ENCODE measurements at places on chromosomes 6 and 20. TPM values are rescaled to one million over a fixed set of nuclear protein-coding genes. Genes with fewer than 3 reads are reported as not detected.

DNA sequence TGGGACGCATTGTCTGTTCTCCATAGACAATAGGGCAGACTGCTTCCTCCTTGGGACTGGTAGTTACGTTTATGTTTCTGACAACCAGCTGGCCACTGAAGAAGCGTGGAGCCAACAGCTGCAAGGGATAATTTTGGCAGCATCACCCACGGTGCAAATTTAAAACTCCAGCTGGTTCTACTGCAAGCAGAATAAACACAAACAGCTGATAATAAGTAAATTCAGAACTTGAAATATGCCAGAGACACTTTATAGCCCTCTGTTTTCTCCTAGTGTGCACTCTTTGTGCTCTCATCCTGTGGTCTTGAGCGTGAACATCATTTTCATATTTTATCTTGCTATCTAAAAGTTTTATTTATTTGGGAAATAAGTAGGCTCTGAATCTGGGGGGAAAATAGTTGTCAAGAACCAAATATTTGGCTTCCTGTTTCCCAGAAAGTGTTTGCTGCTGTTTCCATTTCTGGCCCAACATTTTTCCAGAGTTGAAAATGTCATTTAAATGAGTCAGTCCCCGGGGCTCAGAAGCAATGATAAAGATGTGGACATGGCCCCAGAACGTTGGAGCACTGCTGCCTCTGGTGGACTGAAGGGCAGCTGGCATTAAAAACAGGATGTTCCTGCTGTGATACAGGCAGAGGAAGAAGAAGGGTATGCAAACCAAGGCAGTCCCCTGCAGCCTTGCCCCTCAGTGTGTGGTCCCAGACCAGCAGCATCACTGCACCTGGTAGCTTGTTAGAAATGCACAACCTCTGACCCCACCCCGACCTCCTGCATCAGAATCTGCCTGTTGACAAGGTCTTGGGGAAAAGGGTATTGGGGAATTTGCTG is 12.5 kb upstream of the THBD start:
- peaks cover 3% of the 10 kb centered on the region for H3K4me1 ChIP-seq
- no peak overlapping the region for H3K27ac ChIP-seq
- H3K27me3 ChIP-seq: no peaks in the 10 kb centered on the region

- DNase-seq: no peak
- peaks cover 19% of the 10 kb centered on the region for H3K36me3 ChIP-seq
- no peak overlapping the region for H3K27ac ChIP-seq
- no peaks in the 10 kb centered on the region for H3K4me1 ChIP-seq
These were observed 97.4 kb downstream of the PDSS2 start for GRCh38 chr6:107361753-107362604.

GRCh38 chr6:157144859-157145568 is 178.3 kb downstream of the TMEM242 start:
- peaks cover 4% of the 10 kb centered on the region for H3K4me1 ChIP-seq
- H3K27me3 ChIP-seq: no peaks in the 10 kb centered on the region
- H3K27ac ChIP-seq: no peak overlapping the region
- no peak overlapping the region for H3K4me3 ChIP-seq

- no peak overlapping the region for H3K27ac ChIP-seq
- H3K27me3 ChIP-seq: no peaks in the 10 kb centered on the region
- no peaks in the 10 kb centered on the region for H3K36me3 ChIP-seq
- no peak overlapping the region for H3K4me3 ChIP-seq
- DNase-seq: no peak
These were observed 64.9 kb upstream of the TAB2 start for GRCh38 chr6:149252622-149253021.

DNA sequence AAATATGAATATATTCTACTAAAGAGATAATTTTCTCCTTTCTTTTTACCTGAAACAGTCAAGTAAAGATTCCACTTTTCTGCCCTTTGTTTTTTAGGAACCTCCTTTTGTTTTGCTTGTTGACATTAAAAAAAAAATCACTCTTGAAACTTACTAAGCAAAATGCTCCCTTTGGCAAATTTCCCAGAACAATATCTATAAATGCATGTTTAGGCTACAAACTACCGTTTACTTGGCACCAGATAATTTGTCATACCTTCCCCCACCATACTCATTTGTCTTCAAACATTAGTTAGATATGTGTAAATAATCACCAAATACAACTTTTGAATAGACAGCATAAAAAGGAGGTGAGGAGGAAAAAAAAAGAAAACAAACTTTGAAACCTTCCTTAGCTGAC is 604.7 kb downstream of the RFPL4B start:
- H3K27me3 ChIP-seq: no peaks in the 10 kb centered on the region
- no peak for DNase-seq
- H3K4me3 ChIP-seq: no peak overlapping the region
- no peaks in the 10 kb centered on the region for H3K4me1 ChIP-seq

GRCh38 chr20:834151-834746 is 734 bp downstream of the FAM110A start:
- no peaks in the 10 kb centered on the region for H3K36me3 ChIP-seq
- peaks cover 4% of the 10 kb centered on the region for H3K27me3 ChIP-seq
- H3K4me3 ChIP-seq: peak overlapping the region; percentile 72
- DNase-seq: no peak
- no peaks in the 10 kb centered on the region for H3K4me1 ChIP-seq
- H3K27ac ChIP-seq: no peak overlapping the region

DNA sequence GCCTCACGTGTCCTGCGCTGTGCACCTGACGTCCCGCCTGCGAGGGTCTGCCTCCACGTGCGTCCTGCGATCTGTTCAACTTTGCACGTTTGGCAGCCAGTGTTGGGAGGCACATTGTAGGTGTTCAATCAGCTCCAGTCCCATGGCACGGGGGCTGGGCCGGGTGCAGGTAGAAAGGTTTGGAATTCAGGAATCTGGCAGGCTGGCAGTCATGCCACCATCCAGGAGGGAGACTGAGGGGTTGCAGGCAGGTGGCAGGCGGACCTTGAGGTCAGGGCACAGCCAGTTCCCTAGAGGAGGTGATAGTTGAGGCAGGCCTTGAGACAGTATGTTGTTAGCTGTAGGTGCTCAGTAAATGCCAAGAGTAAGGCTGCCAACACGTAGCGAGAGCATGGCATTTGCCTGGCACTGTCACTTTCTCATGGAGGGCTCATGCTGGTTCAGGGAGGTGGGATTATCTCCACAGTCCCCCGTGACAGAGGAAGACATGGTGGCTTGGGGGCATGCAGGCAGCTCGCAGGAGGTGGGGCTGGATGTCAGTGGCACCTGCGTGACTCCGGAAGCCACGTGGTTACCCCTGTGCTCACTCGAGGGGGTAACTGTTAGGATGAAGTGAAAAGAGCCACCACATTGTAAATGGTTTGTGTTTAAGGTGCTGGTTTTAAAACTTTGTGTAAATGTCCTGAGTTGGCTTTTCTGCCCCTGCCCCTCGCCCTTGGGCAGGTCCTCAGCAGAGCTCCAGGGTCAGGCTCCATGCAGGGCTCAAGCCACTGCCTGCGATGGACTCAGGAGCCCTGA is 111.8 kb upstream of the FRMD1 start:
- H3K27ac ChIP-seq: no peak overlapping the region
- DNase-seq: peak; percentile 17
- no peaks in the 10 kb centered on the region for H3K4me1 ChIP-seq
- H3K4me3 ChIP-seq: no peak overlapping the region

- H3K4me1 ChIP-seq: no peaks in the 10 kb centered on the region
- H3K27ac ChIP-seq: no peak overlapping the region
- no peak overlapping the region for H3K4me3 ChIP-seq
- DNase-seq: no peak
- H3K36me3 ChIP-seq: no peaks in the 10 kb centered on the region
These were observed 7.4 kb downstream of the TINAG start for GRCh38 chr6:54315656-54316055.

DNA sequence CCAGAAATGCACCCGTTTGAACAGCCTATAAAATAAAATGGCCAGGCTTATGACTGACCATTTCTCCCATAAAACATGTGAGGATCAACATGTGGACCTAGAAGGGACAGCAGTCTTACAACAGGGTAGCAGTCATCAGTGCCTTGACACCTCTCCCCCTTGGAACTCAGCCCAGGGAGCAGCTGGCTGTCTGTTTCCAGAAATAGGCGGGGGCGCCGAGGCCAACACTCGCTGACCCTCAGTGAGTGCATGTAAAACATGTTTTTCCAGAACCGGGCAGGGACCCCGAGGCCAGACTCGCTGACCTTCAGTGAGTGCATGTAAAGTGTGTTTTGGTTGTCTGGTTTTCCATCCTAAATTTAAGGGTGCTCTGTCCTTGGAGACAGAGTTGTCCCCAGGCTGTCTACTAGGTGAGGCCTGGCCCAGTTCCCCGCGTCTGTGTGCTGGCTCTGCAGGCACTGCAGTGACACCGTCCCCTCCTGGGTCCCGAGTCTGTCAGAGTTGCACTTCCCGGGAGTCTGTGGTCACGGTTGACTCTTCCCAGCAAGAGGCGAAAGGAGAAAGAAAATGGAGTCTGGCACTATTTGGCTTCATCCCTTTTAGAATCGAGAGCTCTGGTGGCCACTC is 19.8 kb upstream of the ADRM1 start:
- peaks cover 68% of the 10 kb centered on the region for H3K36me3 ChIP-seq
- H3K27ac ChIP-seq: no peak overlapping the region
- no peak for DNase-seq
- H3K27me3 ChIP-seq: no peaks in the 10 kb centered on the region
- H3K4me1 ChIP-seq: no peaks in the 10 kb centered on the region

DNA sequence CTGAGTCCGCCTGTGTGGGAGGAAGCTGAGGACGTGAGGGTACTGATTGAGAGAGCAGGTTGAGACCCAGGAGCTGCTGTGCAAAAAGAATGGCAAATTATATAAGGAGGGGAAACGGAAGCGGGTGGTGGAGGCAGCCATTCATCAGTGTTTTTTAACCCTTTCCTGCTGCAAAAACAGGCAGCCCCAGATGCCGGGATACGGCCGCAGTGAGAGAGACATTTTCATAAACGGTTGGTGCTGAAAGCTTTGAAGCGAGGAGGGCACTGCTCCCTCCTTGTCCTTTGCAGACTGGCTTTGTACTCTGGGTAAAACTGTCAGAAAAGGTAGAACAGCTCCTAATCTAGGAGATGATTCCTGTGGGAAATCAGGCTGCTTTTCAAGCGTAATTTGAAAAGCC is 56.4 kb downstream of the TTI1 start:
- H3K27ac ChIP-seq: no peak overlapping the region
- H3K4me1 ChIP-seq: peaks cover 10% of the 10 kb centered on the region
- no peaks in the 10 kb centered on the region for H3K27me3 ChIP-seq
- peaks cover 3% of the 10 kb centered on the region for H3K36me3 ChIP-seq
- peak overlapping the region; percentile 28 for H3K4me3 ChIP-seq
- DNase-seq: no peak

DNA sequence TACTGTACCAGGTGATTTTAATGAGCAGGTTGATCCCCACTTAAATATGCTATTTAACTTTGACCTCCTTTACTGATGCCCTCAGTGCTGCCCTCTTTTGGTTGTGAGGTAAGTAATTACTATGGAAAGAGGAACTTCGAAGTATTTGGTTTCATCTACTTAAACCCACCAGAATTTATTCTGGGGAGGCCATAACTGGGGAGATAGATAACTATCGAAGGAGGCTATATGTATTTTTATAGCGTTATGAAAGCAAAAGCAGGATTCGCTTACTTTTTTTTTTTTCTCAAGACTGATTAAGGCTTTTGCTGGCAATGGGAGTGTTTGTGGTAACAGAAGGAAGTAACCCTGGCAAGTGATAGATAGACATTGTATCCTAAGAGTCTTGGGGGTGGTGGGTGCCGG is 168.9 kb upstream of the CENPW start:
- no peak overlapping the region for H3K27ac ChIP-seq
- H3K27me3 ChIP-seq: no peaks in the 10 kb centered on the region
- no peaks in the 10 kb centered on the region for H3K4me1 ChIP-seq
- H3K36me3 ChIP-seq: no peaks in the 10 kb centered on the region
- no peak for DNase-seq

GRCh38 chr20:24632581-24632980 is 163.2 kb downstream of the SYNDIG1 start:
- peaks cover 13% of the 10 kb centered on the region for H3K4me1 ChIP-seq
- peak; percentile 8 for DNase-seq
- H3K27ac ChIP-seq: no peak overlapping the region
- no peak overlapping the region for H3K4me3 ChIP-seq
- H3K27me3 ChIP-seq: no peaks in the 10 kb centered on the region

- no peaks in the 10 kb centered on the region for H3K36me3 ChIP-seq
- H3K27ac ChIP-seq: no peak overlapping the region
- DNase-seq: no peak
- H3K4me1 ChIP-seq: no peaks in the 10 kb centered on the region
- no peak overlapping the region for H3K4me3 ChIP-seq
These were observed 67.3 kb downstream of the STK35 start for GRCh38 chr20:2168946-2169345.

GRCh38 chr20:10863337-10864060 is 189.7 kb upstream of the JAG1 start:
- H3K4me3 ChIP-seq: no peak overlapping the region
- DNase-seq: no peak
- H3K36me3 ChIP-seq: no peaks in the 10 kb centered on the region
- H3K27ac ChIP-seq: no peak overlapping the region

DNA sequence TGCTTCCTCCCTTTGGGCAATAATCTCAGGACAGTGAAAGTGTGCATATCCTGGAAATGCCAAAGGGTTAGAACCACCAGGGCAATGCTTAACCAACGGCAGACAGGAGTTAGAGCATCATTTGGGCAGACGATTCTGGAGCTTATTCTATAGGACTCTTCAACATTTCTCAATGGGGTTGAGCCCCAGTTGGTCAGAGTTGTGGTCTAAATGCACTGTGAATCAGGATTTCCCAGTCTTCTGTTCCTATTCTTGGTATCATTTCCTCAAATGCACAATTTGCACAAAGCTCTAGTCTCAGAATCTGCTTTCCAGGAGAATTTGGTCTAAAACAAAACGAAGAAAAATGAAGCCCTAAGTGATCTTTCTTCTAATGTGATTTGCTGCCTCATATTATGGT is 389.6 kb upstream of the JAG1 start:
- H3K27me3 ChIP-seq: no peaks in the 10 kb centered on the region
- no peaks in the 10 kb centered on the region for H3K36me3 ChIP-seq
- H3K4me3 ChIP-seq: no peak overlapping the region
- no peak for DNase-seq
- no peaks in the 10 kb centered on the region for H3K4me1 ChIP-seq

DNA sequence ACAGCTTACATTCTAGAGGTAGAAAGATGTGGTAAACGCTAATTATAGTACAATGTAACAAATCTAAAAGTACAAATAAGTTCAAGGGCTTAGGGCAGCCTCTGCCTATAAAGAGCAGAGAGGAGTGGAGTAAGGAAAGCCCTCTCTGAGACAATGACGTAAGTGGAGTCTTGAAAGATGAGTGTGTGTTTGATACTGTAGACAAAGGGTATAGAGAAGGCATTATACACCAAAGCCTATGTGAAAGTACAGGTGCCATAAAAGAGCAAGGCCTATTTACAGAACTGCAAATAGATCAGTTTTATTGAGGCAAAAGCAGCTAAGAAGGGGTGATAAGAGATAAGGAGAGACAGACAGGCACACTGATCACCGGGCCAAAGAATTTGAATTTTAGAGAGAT is 10.9 kb downstream of the GOPC start:
- DNase-seq: no peak
- no peak overlapping the region for H3K4me3 ChIP-seq
- H3K27me3 ChIP-seq: no peaks in the 10 kb centered on the region

GRCh38 chr20:63057171-63058117 is 50.7 kb upstream of the BHLHE23 start:
- no peaks in the 10 kb centered on the region for H3K36me3 ChIP-seq
- no peak for DNase-seq
- H3K4me1 ChIP-seq: no peaks in the 10 kb centered on the region
- no peak overlapping the region for H3K27ac ChIP-seq

Gene CTSA
- 59.6 TPM for total RNA-seq

Gene LMBRD1
- 17.0 TPM for total RNA-seq

Gene NR2E1
- total RNA-seq: not detected

Gene ULBP3
- 5.8 TPM for total RNA-seq

Gene SERPINB1
- 18.4 TPM for total RNA-seq

Gene SLCO4A1
- total RNA-seq: 9.4 TPM

Gene L3MBTL3
- total RNA-seq: 7.8 TPM

Measured in H9 (cell line).